ENCODE measurements at places on chromosomes 2 and 18.
A peak's percentile ranks its signal among the peaks of the same experiment; 100 is the strongest.

DNA sequence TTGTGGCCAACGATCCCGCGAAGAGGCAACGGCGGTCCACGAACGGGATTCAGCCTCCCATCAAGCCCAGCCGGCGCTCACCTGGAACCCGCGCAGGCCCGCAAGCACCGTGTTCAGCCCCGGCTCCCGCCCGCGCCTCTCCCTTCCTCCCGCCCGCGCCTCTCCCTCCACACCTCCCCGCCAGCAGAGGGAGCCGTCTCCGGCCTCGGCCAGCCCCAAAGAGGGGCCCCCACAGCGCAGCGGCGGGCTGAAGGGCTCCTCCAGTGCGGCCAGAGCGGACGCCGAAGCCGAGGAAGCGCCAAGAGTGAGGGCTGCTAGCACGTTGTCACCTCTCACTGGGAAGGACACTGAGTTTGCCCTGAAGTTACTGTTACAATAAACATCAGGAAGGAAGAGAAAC, 55.3 kb upstream of the LAPTM4A start:
- no peak for DNase-seq

GRCh38 chr18:57561728-57562423, 24.6 kb downstream of the FECH start:
- peak; percentile 55 for DNase-seq

DNA sequence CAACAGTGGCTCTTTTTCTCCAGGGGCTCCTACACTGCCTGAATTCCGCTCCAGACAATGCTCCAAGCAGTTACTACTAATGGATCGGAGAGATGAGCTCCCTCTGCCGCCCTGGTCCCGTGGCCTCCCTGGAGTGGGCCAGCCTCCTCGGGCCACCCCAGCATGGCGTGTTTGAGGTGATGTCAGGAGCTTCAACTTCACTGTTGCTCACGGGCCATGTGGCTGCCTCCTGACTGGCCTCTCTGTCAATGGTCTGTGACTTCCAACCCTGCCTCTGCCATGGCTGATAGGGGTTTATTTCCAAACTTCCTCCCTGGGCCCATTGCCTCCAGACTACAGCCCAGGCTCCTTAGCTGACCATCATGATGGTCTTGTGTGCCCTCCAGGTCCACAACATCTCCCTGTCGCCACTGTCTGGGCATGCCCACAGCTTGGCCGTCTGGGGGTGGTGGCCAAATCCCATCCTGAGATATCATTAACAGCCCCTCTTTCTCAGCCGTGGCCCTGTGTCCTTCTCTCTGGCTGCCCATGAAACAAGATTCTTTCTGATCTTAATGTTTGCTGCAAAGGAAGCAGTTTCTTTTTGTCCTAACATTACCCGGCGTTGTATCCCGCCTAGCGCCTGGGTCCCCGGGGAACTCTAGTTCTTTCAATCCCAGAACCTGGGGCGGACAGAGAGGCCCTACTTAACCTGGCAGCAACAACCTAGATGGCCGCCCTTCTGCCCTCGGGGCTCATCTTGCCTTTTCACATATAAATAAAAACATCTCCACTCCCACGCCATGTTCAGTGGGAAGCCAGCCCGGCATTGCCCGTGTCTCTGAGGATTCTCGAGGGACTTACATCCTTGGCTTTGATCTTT, 38.1 kb downstream of the ATOH8 start:
- no peak for DNase-seq

DNA sequence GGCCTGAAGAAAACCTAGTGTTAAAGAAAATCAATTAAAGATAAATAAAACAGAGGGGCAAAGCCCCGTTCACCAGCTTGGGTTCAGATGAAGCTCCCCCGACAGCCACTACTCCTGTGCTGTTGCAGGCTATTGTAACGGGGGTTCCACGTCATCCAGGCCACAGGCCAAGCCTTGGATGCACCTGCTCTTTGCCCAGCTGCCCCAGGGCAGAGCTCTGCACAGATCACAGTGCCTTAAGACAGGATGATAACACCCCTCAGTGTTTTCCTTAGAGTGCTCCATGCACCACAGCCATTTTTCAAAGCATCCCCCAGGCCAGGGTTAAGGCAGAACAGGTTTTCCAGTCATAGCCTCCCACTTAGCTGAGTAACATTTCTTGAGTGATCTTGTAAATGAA, 32.0 kb downstream of the FASTKD2 start:
- no peak for DNase-seq

- DNase-seq = no peak
These were observed 686.5 kb upstream of the CDH2 start for GRCh38 chr18:28863396-28863795.

GRCh38 chr2:16626997-16627605, 38.5 kb downstream of the CYRIA start:
- no peak for DNase-seq

- no peak for DNase-seq
These were observed 57.4 kb upstream of the EPAS1 start for GRCh38 chr2:46239847-46240181.

GRCh38 chr2:204335451-204336058, 209.7 kb upstream of the PARD3B start:
- DNase-seq = no peak

GRCh38 chr2:85813982-85814801, 60.4 kb downstream of the ATOH8 start:
- peak; percentile 87 for DNase-seq

DNA sequence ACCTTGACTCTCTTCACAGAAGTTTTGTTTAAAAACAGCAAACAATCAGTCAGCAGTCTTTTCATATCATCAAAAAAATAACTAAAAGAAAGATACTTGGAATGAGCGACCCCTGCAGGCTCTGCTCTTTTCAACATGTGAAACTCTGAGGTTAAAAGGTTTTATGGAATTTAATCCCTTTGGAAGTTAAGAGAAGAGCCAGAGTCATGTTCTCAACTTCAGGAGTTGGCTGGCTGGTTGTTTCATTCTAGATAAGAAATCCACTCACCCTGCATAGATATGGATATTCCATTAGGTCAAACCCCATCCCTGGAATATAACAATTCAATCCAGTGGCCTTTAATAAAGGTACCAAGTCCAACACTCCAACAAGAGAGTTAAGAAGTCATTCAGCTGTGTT, 115.6 kb upstream of the RMDN2 start:
- DNase-seq = peak; percentile 27

DNA sequence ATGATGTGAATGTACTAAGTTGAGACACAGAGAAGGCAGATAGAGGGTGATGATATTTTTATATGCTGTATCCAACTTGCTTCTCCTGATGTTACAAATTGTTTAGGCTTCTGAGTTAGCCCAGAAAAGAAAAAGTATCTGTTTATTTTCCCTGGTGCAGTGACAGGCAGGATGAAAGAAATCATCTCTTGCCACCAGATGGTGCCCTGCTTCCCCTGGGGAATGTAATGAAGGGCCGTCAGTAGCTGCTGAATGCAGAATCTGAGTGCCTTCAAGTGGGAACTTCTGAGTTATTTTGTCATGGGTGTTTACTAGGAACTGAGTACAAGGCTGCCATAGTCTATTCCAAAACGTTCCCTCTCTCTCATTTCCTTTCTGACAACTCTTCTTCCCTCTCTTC, 525.6 kb downstream of the MBD2 start:
- peak; percentile 18 for DNase-seq

DNA sequence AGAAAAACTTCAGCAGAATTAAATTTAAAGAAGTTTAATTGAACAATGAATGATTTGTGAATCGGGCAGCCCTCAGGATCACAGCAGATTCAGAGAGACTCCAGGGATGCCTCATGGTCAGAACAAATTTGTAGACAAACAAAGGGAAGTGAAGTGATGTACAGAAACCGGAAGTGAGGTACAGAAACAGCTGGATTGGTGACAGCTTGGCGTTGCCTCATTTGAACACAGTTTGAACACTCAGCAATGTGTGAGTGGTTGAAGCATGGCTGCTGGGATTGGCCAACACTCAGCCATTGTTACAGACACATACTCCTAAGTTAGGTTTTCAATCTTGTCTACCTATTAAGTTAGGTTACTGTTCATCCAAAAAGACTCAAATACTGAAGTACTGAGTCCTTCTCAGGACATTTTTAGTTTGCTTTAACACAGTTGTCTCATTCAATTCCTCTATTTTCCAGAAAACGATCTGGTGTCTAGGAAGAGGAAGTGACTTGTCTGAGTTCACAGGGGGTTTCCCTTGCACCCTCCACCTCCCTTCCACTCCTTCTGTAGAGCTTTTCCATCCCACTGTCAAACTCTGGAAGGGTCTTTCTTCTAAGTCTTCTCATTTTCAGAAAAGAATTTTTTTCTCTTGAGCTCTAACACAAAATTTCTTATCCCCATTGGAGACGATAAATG, 137.9 kb downstream of the SLC4A3 start:
- no peak for DNase-seq

- no peak for DNase-seq
These were observed 116.6 kb upstream of the LTBP1 start for GRCh38 chr2:32830196-32830595.

DNA sequence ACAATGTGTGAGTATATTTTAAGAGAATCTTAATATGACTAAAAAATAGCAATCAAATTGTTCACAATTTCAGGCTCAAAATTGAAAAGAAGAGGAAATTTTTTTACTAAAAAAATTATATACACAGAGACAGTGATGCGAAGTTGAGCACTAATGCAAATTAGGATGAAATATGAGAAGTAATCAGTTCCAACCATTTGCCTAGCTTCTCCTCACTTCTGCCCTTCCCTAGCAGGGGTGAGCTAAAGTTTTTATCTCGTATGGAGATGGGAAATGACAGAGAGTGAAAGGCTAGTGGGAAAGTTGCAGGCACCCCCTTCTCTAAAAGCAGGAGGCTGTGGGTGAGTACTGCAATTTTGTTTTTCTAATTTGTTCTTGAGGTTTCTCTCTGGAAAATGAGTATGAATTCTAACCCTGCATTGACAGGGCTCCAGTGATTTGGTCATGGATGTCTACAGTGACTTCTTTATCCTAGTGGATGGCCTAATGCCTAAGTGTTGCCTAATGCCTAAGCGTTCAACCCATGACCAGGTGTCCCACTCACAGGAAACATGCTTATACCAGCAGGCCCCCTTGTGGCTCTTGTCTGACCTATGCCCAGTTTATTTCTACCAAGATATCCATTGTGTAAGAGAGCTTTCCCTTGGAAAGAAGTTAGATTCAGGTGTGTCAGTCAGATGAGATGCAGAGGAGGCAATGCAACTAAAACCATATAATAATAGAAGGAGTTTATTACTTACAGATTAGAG, 78.0 kb upstream of the HNMT start:
- DNase-seq = no peak

DNA sequence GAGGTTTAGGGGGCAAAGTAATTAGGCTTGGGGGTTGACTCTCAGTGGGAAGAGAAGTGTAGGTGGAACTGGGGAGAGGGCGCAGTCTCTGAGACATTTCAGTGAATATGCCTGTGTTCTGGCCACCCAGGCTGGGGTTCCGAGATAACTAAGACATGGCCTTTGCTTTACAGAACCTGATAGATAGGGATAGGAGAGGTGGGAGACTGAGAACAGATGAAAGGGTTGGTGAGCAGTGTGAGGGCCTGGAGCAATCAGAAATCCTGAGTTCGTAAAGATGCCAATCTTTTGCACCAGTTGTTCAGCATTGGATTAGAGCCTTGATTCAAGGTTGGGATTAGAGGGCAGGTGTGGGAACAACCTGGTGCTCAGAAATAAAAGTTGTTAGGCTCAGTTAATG, 15.6 kb downstream of the PARD3B start:
- no peak for DNase-seq

DNA sequence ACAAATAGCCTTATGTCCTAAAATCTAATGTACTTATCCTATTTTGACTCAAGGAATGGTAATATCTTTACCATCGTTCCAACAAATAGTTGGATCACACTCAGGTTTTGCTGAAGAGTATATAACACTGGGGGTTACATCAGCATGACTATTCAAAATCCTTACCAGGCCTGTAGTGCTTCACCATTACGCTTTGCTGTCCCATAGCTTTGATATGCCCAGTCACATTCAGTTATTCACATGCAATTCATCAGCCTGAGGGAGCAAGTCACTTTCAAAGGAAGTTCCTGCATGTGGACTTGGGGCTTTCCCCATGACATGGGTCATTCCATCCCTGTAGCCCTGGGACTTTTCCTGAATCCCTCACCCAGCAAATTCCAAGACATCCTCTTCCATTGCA, 39.6 kb downstream of the FTCDNL1 start:
- DNase-seq = no peak

- DNase-seq = no peak
These were observed 5.1 kb downstream of the PSD4 start for GRCh38 chr2:113178891-113179290.

DNA sequence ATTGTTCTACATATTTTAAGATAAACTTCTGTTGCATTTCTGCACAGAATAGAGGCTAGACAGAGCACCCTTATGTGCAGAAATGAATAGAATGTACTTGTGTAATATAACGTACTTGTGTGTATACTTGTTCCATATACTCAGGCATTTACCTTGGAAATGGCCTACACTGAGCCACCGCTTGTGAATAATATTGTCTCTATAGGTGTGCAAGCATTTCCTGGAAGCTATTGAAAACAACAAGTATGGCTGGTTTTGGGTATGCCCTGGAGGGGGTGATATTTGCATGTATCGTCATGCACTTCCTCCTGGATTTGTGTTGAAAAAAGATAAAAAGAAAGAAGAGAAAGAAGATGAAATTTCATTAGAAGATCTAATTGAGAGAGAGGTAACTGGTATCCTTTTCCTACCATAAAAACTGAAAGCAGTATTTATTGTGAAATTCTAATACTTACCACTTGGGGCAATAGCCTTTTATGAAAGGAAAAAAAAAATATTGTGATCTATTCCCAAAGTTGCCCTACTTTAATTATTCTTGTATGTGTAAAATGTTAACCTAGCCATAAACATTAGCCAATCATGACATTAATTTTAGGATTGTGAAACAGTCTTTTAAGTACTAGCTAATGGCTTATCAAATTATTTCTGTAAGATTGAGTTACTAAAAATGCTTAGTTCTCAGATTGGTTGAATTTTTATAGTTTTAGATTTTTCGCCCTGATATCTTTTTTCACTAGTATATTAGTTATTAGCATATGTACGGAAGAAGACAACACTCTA, 18.0 kb downstream of the ZC3H15 start:
- DNase-seq = peak; percentile 44

GRCh38 chr2:3913166-3913565, 209.8 kb downstream of the DCDC2C start:
- no peak for DNase-seq

DNA sequence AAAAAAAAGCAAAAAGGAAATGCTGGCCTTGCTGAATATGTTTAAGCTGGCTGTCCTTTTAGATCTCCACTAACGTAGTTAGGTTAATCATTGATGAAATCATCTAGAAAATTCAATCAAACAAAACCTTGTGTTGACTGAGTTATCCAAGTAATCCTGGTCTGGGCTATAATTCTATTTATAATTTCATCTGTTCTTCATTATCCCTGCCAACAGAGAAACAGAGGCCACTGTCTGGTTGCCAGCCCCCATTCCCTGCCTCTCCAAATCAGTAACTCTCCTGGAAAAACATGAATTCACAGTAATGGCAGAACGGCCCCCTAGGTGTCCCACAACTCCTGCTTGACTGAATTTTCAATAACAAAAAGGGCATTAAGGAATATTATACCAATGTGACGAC, 24.6 kb downstream of the DOCK10 start:
- peak; percentile 44 for DNase-seq

DNA sequence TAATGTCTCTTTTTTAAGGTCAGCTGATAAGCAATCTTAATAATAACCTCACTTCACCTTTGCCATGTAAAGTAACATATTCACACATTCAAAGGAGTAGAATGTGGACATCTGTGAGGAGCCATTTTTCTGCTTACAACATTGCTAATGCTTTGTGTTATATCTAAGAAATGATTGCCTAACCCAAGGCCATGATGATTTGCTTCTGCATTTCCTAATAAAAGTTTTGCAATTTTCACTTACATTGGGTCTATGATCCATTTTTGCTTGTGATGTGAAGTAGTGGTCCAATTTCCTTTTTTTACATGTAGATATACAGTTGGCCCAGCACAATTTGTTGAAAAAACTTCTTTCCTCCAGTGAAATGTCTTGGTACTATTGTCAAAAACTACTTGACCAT, 22.0 kb downstream of the RELCH start:
- no peak for DNase-seq

All from kidney glomerular epithelial cell (primary cell).